ENCODE measurements at places on chromosomes 12 and 14. TPM values are rescaled to one million over a fixed set of nuclear protein-coding genes. Genes with fewer than 3 reads are reported as not detected.

DNA sequence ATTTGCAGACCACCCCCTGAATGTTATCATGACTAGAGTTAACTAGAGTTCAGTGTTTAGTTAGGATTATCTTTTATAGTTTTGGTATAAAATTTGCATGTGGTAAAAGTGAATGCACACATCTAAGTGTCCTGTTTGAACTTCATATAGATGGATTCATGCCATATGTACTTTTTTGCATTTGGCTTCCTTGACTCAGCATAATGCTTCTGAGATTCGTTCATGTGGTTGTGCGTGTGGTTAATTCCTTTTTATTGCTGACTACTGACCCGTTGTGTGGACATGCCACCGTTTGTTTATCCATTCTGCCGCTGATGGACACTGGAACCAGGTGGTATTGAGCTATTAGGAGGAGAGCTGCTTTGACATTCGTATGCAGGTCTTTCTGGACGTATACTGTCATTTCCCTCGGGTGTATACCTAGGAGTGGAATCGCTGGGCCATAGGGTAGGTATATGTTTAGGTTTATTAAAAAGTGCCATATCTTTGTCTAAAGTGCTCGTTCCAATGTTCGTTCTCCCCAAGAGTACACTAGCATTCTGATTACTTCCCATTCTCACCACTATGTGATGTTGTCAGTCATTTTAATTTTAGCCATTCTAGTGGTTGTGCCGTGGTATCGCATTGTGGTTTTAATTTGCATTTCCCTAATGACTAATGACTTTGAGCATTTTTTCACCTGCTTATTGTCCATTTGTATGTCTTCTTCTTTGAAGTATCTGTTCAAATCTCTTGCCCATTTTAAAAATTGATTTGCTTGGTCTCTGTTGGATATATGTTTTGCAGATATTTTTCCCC is 37.7 kb downstream of the RIN3 start:
- DNase-seq: no peak

GRCh38 chr12:94689646-94690036 is 39.3 kb upstream of the TMCC3 start:
- no peak for DNase-seq

GRCh38 chr14:55146425-55146824 is 17.4 kb downstream of the LGALS3 start:
- no peak for DNase-seq

OVCH1 gene
- total RNA-seq: not detected

- DNase-seq: no peak
Measured at GRCh38 chr12:122005252-122005776, 16.4 kb upstream of the BCL7A start.

DNA sequence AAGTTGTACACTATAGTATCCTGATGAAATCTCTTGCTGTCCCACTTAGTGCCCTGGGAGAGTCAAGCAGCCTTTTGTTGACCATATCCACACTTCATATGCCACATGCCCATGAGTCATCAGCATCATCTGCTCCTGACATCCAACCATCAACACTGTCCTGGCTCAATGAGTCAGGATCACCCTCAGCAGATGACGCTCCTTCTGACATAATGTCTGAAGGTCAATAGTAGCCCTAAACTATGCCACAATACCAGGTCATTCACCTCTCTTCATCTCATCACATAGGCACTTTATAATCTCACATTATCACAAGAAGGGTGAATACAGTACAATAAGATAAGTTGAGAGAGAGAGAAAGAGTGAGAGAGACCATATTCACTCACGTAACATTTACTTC is 369.0 kb upstream of the FAR2 start:
- peak; percentile 51 for DNase-seq

- DNase-seq: no peak
Measured at GRCh38 chr12:49336645-49337584, at the start of gene C1QL4. C1QL4 (minus strand) TSS chr12:49337188; CDS start chr12:49336477, 711 bp downstream.
